ENCODE measurements at places on chromosomes 16 and 17. TPM values are rescaled to one million over a fixed set of nuclear protein-coding genes. Genes with fewer than 3 reads are reported as not detected.

Gene ATF7IP2
- total RNA-seq = 7.1 TPM

Gene ICAM2
- total RNA-seq = 806 TPM

Gene DCAKD
- total RNA-seq = 22.3 TPM

Gene ACADVL
- total RNA-seq = 200 TPM

Gene RAB26
- 0.65 TPM for total RNA-seq

Gene B4GALNT2
- total RNA-seq = not detected

Gene TBC1D3E
- total RNA-seq = not detected

Measured in vein endothelial cell (primary cell).